A673 (cell line): ENCODE measurements at places on chromosomes 1 and 21.

DNA sequence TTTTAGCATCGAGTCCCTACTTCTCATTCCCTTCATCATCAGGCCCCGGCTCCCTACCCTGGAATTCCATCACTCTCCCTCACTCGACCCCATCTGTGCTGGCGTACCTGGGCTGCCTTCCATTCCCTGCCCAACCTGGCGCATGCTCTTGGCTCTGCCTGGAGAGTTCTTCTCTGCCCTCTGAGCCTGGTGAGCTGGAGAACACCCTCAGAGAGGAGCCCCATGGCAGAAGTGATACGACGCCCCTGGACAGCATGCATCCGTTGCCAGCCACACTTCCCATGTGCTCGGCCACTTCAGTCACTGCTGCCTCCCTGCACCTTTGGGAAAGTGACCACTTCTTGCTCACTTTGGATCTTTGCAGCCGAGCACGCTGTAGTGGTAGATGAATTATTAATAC is 30.1 kb downstream of the OLFML2B start:
- H3K4me3 ChIP-seq: no peak overlapping the region
- H3K27ac ChIP-seq: no peak overlapping the region
- H3K27me3 ChIP-seq: no peaks in the 10 kb centered on the region
- DNase-seq: no peak
- H3K36me3 ChIP-seq: no peaks in the 10 kb centered on the region
- no peaks in the 10 kb centered on the region for H3K4me1 ChIP-seq

DNA sequence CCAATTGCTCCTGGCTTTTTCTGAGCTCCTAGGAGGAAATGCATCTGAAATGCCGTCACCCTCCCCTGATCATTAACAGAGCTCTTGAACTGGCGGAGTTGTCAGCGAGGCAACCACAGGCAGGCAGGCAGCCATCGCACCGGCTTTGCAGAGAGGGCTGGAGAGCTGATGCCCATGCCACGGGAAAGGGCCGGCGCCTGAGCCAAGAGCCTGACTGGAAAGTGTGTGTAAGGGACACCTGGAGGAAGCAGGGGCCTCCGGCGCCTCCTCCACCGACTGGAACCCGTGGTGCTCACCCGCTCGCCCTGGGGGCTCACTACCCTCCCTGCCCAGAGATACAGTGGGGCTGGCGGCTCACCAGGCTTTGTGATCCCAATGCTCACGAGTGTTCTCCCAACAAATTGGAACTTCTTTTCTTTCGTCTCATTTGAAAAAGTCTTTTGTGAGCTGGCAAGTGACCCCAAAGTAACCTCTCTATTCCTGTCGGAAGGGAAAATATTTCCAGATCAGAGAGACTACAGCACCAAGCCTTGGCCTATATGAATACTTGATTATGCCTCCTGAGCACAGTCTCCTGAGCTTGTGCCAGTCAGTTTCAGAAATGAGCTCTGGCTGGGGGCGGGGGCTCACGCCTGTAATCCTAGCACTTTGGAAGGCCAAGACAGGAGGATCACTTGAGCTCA is 97.7 kb upstream of the SLC25A33 start:
- H3K36me3 ChIP-seq: no peaks in the 10 kb centered on the region
- no peak overlapping the region for H3K4me3 ChIP-seq
- H3K27me3 ChIP-seq: no peaks in the 10 kb centered on the region
- no peaks in the 10 kb centered on the region for H3K4me1 ChIP-seq
- no peak for DNase-seq

GRCh38 chr1:235030919-235031596 is 97.6 kb downstream of the TOMM20 start:
- H3K27ac ChIP-seq: no peak overlapping the region
- no peaks in the 10 kb centered on the region for H3K36me3 ChIP-seq
- H3K4me1 ChIP-seq: no peaks in the 10 kb centered on the region
- H3K4me3 ChIP-seq: no peak overlapping the region
- DNase-seq: peak; percentile 3

DNA sequence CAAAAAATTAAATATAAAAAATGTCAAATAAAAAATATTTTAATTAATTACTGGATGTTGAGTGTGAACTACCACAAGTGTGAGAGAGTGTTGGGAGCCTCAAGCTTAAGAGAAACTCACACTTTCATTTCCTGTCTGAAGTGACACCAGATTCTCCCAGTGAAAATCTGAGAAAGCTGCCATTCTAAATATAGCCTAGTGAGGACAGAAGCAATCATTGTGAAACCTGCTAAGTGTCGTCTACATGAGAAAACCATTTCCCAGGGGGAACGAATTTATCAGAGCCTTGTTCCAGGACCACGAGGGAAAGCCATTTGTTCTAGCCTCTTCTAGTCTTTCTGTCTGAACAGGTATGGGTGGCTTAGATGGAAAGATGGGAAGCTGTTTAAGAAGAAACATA is 329.3 kb upstream of the PRMT6 start:
- no peak overlapping the region for H3K27ac ChIP-seq
- no peaks in the 10 kb centered on the region for H3K36me3 ChIP-seq
- no peaks in the 10 kb centered on the region for H3K27me3 ChIP-seq
- no peaks in the 10 kb centered on the region for H3K4me1 ChIP-seq

GRCh38 chr1:54188291-54188690 is 11.5 kb downstream of the CYB5RL start:
- H3K4me3 ChIP-seq: no peak overlapping the region
- H3K36me3 ChIP-seq: no peaks in the 10 kb centered on the region
- H3K27ac ChIP-seq: no peak overlapping the region
- DNase-seq: no peak
- H3K4me1 ChIP-seq: no peaks in the 10 kb centered on the region

DNA sequence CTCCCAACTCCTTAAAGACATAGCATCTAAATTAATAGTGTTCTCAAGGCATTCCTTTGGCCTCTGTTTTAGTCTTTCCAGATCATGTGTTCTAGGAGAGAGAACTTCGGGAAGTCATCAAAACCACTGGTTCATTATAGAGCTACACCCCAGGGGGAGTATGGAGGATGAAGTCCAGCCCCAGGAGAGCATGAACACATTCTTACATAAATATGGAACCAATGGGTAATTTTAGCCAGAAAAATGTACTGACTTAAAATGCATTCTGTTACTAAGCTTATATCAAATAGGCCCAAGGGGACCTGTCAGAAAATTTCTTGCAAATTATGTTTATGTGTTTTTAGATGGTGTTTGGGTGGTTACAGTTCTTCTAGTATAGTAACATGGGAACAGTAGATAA is 165.2 kb downstream of the NTMT2 start:
- no peaks in the 10 kb centered on the region for H3K4me1 ChIP-seq
- no peak overlapping the region for H3K4me3 ChIP-seq
- no peaks in the 10 kb centered on the region for H3K36me3 ChIP-seq
- DNase-seq: no peak
- H3K27me3 ChIP-seq: no peaks in the 10 kb centered on the region
